ENCODE measurements at places on chromosomes 3 and 15. TPM values are rescaled to one million over a fixed set of nuclear protein-coding genes. Genes with fewer than 3 reads are reported as not detected.
A peak's percentile ranks its signal among the peaks of the same experiment; 100 is the strongest.

GRCh38 chr3:60399292-60399691, 852.0 kb downstream of the FHIT start:
- no peak for DNase-seq

- DNase-seq, result no peak
Measured at GRCh38 chr3:140956058-140956835, 14.6 kb downstream of the SLC25A36 start.

GRCh38 chr15:100692246-100692645, 89.9 kb downstream of the ASB7 start:
- no peak for DNase-seq

GRCh38 chr3:162845918-162846317, 1349.3 kb downstream of the OTOL1 start:
- no peak for DNase-seq

- DNase-seq, result no peak
Measured at GRCh38 chr15:81475926-81476325, 101.9 kb upstream of the TMC3 start.

DNA sequence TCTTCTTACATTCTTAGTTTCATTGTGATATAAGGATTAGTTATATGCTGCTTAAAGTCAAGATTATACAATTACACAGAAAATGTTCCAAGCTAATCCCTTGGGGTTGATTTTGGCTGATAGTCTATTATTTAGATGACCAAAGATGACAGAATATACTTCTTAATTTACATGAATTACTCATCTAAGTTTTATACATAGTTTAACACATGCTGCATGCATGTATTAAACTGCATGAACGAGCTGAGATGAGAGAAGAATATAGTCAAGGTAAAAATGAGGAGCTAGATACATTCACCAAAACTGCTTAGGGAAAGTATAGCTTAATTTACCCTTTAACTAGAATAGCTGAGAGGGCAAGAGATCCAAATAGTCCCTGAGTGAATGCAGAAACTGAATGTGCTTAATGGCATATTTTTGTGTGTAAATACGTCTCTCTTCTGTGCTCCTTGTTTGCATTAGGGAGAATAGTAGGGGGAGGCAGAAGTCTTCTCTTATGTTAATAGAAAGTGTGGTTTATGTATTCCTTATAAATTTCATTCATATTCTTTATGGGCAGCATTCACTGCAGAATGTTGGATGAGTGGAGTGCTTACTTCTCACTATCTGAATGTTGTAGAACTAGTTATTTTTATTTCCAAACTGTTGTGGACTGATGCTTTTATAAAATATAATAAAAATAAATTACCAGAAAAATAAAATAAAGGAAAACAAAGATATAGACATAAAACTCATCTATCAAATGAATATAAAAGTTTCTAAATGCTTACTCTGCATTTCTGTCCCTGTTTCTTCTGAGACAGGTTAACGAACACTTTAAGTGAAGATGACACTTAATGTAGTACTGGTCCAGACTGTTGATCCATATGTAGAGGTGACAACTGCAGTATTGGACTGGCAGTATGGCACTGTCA, 327.8 kb downstream of the RBMS3 start:
- DNase-seq, result no peak

GRCh38 chr3:45225465-45226205, 452 bp downstream of the TMEM158 start:
- peak; percentile 54 for DNase-seq

- no peak for DNase-seq
Measured at GRCh38 chr3:142152384-142152783, 3.0 kb upstream of the TFDP2 start.

DNA sequence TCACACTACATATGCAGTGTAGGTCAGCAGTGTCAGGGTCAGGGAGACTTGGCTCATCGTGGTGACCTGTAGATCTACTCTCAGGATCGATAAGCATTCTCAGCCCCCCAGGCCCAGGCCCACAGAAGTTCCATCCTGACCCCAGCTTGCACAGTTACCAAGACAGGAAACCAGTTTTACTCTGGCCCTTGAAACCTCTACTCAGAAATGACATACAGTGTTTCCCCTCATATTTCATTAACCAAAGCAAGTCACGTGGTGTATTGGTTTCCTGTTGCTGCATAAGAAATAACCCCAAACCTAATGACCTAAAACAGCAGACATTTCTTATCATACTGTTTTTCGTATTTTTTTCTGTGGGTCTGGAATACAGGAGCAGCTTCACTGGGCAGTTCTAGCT, 242.2 kb downstream of the SLCO3A1 start:
- DNase-seq, result no peak

DNA sequence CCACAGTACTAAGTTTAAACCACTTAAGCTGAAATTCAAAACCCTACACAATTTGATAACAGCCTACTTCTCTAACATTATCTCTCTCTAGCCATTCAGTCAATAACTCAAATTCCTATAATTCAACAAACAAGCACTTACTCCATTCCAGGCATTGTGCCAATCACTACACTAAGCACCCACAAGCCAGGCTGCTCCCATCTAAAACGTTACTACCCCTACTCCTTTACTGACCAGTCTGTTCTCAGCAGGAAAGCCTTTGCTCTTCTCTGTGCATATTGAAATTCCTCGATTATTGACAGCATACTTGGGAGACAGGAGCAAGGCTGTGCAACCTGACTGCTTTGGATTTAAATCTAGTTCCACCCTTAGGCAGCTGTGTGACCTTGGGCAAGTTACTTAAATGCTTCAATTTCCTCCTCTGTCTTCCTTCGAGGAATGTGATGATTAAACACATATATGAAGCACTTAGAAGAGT, 177.2 kb upstream of the THBS1 start:
- peak; percentile 87 for DNase-seq

DNA sequence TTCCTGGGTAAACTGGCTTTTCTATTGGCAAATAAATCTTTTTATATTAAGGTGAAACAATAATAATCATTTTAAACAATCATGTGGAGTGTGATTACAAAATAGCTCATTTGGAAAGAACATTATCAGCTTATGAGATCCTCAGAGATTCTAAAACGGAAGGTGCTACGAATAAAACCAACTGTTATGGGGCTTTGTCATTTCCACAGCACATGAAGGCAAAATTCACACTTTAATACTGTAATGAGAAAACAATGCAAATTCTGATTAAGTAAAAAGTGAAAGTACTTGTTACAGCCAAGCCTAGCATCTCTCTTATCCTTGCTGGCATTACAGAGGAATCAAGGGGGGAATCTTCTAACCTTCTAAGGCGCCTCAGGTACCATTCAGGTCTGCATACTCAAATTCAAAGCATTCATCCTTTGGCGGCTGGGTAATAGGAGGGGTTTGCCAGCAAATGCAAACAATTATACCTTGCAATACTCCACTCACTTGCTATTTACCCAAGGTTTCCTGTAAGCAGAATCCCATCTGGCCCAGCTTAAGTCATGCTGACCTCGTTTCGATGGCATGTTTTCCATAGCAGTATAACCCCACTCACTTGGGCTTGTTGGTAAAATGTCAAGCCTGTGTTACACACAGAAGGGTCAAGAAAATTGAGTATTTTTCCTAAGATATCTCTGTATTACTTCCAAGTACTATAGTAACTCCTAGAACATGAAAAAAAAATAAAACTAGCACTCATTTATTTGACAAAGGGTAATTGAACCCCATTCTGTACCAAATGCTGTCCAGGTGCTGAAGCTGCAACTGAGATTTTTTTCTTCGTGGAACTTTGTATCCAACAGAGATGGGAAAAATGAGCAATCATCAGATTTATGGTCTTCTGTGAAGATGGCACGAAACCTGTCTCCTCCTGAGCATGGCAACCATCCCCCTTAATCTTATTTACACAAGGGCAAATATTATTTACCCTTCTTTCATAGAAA, 183.7 kb upstream of the LMCD1 start:
- no peak for DNase-seq

DNA sequence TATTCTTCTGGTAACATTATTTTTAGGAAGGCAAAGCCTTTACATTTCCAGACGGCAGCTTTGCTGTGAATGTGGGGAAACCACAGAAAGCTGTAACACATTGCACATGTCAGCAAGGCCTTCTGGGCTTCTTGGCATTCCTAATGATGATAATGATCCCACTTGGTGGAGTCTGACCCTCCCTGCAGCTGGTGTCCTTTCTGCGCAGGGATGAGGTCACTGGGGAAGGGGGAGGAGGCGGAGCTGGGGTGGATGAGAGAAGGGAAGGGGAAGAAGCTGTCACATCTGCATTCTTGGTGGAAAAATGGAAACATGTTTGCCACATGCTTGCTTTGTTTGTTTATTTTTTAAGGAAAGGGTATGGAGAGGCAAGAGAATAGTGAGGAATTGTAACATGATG, 68.6 kb downstream of the FILIP1L start:
- peak; percentile 92 for DNase-seq

- peak; percentile 25 for DNase-seq
Measured at GRCh38 chr3:133377396-133377795, 22.5 kb upstream of the BFSP2 start.

GRCh38 chr3:155110996-155111901, 31.1 kb downstream of the MME start:
- DNase-seq, result no peak

GRCh38 chr3:105584003-105584790, 217.5 kb downstream of the ALCAM start:
- DNase-seq, result no peak

- no peak for DNase-seq
Measured at GRCh38 chr3:99674086-99674789, 35.8 kb downstream of the COL8A1 start.

DNA sequence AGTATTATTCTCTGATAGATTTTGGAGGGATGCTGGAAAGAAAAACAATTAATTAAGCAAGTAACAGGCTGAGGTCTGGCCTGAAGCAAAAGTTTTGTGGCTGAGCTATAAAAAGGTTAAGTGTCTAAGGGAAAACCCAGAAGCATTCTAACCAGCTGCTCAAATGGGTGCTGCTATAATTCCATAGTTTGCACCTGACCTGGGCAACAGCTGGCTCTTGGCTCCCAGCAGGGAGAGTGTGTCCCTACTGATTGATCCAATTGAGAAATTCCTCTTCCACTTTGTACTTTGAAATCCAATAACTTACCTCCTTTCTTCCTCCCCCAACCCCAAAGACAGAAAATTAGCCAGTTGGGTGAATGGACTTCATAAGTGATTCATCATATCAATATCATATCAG, 27.7 kb upstream of the SMAD3 start:
- no peak for DNase-seq

DNA sequence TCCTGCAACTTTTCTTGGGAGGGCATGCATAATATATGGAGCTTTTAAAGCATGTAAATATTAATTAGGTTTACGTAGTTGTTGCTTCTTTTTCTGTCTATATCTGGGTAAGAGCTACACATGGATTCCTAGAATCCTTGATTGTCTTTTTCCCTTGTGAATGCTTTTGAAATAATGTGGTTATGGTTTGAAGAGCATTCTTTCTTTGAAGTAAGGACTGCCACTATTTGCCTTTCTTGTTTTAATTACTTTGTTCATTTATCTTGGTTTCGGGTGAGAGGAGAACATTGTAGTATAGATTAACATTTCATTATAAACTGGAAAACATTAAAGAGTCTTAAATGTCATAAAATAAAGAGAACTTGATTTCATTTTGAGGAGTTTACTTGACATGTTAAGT, 674.0 kb downstream of the ZBBX start:
- no peak for DNase-seq

GRCh38 chr3:24450160-24450907, 44.3 kb downstream of the THRB start:
- no peak for DNase-seq

GRCh38 chr15:90623854-90624253, 93.3 kb upstream of the BLM start:
- DNase-seq, result no peak

MYZAP gene
- total RNA-seq, result 1.4 TPM

LACTB gene
- 60.3 TPM for total RNA-seq

CHST13 gene
- not detected for total RNA-seq

CDC25A gene
- total RNA-seq, result 37.1 TPM

KIF7 gene
- 3.2 TPM for total RNA-seq

SPINT1 gene
- 3.8 TPM for total RNA-seq

TPRG1 gene
- total RNA-seq, result 0.54 TPM

FSD2 gene
- not detected for total RNA-seq

CYP1A1 gene
- 0.92 TPM for total RNA-seq

Data from Daoy (cell line).